Stimulated activated CD8-positive, alpha-beta memory T cell treated with anti-CD3 and anti-CD28 coated beads, Interleukin-7, amount 100 ng/mL, for 1 hour (primary cell): ENCODE measurements at places on chromosomes 2 and 18.

- no peak for DNase-seq
These were observed 16.0 kb upstream of the SERPINE2 start for GRCh38 chr2:224055101-224055500.

GRCh38 chr2:224543939-224544338, 41.2 kb downstream of the CUL3 start:
- no peak for DNase-seq

- no peak for DNase-seq
These were observed 109.2 kb upstream of the OTX1 start for GRCh38 chr2:62941413-62941812.

DNA sequence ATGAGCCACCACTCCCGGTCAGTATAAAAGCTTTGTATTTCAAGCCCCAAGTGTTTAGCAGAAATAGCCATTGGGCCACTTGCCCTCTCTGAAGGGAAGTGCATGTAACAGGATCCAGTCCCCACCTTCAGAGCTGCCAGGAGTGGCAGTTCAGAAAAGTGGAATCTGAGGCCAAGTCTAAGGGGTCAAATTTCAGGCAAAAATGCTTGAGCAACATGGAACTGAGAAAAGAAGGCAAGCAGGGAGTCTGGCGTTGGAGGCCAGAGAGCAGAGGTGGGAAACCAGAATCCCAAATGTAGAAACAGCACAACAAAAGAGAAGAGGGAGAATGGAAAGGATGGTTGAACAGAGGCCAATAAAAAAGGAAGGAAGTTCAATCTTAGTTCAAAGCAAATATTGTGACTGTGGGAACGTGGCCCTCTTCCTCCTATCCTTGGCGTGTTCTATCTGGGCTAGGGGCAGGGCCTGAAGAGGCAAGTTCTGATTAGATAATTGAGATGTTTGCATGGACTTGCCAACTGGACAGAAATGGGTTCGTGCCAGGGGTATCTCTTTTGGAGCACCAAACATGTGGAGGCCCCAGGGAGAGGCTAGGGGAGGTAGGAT, 102.2 kb downstream of the AP1S3 start:
- no peak for DNase-seq
